Vagina (tissue), 2 donors: ENCODE measurements at places on chromosomes 3 and 15.
A peak's percentile ranks its signal among the peaks of the same experiment; 100 is the strongest.

DNA sequence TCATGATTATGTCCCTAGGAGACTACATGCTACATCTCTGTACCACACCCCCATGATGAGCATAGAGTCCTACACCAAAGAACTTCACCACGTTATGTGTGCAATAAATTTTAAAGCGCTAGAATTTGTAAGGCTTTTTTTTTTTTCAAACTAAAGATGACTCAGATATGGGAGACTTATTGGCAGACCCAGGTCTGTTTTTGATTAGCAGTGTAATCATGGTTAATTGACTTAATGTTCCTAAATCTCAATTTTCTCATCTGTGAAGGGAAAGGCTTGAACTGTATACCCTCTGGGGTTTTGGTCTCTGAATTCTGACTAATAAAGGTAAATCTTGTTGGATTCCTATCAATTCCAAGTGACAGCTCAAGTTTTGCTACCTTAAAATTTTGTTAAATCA is 26.4 kb downstream of the ABI3BP start:
- no peak for DNase-seq

GRCh38 chr15:73403171-73403570 is 34.4 kb upstream of the HCN4 start:
- no peak for DNase-seq

DNA sequence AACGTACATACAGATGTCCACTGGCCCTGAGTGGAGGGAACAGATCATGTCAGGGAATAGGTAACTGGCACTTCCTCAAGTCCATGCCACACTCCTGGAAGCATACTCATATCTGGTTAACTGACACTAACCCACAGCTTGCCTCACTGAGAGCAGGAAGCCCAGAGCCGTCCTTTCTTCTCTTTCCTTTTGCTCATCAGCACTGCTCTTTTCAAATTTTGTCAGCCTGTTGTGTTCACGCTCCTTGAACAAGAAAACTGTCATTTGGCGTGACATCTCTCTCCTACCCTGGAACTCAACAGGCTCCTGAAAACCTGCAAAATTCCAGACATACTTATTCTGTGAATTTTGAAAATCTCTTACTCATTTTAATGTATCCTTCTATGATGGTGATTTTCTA is 360.2 kb downstream of the MAGI1 start:
- DNase-seq: no peak

DNA sequence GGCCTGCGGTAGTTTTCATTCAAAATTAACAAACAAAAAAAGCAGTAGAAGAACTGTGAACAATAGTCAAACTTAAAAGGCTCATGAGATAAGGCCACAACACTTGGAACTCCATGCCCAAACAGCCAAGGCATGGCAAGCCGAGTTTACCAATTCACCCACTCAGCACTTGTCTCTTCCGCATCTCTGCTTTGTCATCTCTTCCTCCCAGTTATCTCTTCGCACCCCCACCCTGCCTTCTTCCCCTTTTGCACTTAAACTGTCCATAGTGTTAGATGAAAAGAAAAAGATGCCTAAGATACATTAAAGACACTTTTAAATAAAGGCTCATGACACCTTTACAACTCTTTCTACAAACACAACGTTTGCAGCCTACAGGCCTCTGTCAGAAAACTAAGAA is 11.1 kb downstream of the TLE3 start:
- DNase-seq: no peak

GRCh38 chr15:48966595-48967301 is 3.0 kb upstream of the SHC4 start:
- no peak for DNase-seq

- DNase-seq: no peak
These were observed 152.3 kb upstream of the STAC start for GRCh38 chr3:36227980-36228379.

- no peak for DNase-seq
These were observed 1.8 kb upstream of the ZSCAN2 start for GRCh38 chr15:84598993-84599392.

- DNase-seq: no peak
These were observed 71.6 kb downstream of the LRTM1 start for GRCh38 chr3:54856271-54856670.

DNA sequence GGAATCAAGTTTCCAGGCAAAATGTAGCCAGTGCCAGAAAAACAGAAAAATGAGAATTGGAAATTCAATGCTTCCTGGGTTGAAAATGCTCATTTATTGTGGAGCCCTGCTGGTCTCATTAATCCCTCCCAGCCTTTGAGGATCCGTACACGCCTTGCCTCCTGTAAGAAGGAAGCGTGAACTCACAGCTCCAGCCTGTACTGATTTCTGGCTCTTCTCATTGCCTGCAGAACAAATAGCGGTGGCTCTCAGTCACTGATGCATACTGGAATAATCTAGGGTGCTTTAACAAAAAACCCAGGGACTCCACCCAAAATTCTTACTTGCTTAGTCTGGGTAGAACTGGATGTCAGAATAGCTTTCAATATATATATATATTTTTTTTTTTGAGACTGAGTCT is 29.3 kb upstream of the SLC24A5 start:
- peak; percentile 6 for DNase-seq

DNA sequence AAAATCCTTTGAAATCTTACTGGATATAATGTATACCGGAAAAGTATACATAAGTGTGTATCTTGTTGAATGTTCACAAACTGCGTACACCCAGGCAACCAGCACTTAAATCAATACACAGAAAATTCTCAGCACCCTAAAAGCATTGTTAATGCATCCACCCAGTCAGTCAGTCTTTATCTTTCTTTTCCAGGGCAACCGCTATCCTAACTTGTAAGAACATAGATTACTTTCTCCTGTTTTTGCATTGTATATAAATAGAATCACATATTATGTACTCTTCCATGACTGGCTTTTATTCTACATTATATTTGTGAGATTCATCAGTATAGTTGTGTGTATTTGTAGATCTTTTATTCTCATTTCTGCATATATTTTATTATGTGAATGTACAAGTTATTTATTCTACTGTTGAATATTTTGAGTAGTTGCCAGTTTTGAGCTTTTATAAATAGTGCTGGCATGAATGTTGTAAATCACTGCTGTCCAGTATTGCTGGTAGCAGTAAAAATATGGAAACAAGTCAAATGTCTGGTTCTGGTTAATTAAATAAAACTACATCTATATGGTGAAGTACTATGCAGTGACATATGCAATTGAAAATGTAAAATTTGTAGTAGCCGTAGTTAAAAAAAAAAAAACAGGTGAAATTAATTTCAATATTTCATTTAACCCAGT is 62.1 kb downstream of the PDCD6IP start:
- DNase-seq: no peak

DNA sequence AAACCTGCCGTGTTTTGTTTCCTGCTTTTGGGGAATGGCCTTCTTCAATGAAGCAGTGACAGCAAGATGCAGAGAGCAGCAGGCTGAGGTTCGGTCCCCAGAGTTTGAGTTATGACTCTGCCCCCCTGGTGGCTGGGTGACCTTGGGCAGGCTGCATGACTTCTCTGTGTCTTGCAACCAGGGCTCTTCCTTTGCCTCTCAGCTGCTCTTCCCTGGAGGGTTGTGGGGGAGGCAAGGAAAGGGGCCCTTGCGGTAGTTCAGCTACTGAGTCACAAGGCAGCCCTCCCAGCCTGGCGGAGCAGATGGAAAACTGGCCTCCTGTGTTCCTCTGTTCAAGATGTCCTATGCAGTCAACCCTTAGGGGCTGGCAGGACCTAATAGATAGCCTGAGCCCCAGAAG is 17.1 kb downstream of the CTXND1 start:
- no peak for DNase-seq

DNA sequence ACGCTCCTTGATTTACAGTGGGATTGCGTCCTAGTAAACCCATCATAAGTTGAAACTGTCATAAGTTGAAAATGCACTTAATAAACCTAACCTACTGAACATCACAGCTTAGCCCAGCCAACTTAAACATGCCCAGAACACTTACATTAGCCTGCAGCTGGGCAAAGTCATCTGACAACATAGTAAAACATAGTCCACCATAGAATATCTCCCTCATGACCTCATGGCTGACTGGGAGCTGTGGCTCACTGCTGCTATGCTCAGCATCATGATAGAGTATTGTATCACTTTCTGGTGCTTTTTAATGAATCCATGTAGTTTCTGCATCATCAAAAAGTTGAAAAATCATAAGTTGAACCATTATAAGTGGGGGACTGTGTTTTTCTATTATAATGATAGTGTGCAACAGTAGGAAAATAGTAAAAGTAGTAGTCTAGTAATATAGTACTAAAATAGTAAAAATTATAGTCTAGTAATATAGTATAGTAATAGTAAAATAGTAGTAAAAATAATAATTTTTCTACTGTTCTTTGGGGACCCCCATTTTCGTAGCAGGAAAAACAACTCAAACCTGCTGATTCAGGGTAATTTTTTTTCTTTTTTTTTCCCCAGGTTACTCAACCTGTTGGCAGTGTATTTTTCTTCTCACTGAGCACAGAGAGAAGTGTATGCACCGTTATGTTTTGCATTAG is 233.5 kb downstream of the MYRIP start:
- DNase-seq: no peak

GRCh38 chr15:26628071-26628470 is 144.8 kb downstream of the GABRB3 start:
- DNase-seq: no peak

GRCh38 chr3:99128725-99129505 is 227.4 kb upstream of the DCBLD2 start:
- no peak for DNase-seq

DNA sequence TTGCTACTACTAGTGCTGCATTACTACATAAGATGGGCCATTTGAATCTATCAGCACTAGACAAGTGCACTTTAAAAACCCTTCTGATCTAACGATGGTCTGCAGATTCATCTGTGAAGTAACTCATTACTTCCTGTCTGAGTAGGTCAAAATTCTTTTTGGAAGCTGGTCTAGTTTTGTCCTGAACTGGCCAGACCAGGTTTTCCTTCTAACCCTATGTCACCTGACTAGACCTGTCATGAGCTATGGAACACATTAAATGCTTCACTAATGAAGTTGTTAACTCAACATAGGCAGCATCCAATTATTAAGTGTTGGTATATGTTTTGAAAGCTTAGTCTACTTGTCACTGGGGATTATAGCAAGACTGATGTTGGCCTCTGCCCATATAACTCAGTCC is 10.1 kb upstream of the RBM5 start:
- DNase-seq: no peak

GRCh38 chr3:188673646-188674186 is 498.1 kb upstream of the TPRG1 start:
- DNase-seq: no peak

DNA sequence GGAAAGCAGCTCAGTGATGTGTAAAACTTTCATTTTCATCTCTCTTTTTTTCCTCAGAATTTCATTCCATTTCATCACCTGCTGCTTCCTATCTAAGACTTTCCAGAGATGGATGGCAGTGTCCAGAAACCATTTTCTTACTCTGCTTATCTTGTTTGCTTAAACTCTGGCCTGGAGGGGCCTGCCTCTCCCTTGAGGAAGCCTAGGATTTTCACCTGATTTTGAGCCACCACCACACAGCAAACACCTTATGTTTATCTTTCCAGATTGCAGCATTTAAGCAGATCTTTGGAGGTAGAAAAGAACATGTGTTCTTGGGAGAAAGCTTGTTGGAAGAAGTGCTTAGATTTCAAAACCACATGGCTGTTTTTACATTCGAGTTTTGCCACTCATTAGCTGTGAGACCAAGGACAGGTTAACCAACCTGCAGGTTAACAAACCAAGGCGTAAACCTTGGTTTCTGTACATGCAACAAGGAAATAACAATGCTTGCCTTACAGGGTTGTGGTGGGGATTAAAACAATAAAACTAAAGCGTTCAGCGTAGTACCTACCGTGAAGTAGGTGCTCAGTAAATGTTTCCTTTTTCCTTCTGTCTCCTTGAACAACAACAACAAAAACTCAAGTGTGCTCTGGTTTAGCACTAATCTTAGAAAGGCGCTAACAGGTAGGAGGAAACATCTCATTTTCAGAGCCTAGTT is 120.3 kb downstream of the CLSTN2 start:
- DNase-seq: no peak

DNA sequence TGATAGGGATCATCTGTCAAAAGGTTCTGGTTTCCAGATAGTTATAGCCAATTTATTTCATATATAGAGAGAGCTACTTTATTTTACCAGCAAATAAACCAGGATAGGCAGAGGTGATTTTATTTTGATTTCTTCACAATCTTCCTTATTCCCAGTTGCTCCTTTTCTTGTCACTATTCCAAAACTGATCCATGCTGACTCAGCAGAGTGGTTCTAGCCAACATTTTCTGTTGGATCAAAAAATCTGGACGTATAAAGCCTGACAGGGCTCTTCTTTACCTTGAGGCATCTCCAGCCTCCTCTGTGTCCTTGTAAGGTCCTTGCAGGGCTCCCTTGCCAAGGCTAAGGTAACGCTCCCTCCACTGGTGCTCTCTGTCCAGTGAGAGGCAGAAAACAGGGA is 15.8 kb downstream of the HDC start:
- DNase-seq: no peak

DNA sequence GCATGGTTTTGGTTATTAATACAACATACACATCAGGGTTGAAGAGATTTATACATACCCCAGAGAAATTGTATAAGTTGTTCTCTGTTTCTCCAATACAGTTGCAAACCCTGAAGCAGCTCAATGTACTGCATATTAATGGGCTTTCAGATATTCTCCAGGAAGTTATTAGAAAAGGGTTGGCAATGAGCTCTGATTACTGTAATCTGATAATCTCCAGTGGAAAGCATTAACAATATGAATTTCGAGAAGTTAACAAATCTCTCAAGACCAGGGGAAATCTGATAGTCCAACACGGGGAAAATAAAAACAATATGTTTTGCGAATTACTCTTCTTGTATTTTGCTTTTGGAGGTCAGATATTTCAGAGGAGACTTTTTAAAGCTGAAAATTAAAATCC is 950.1 kb downstream of the TBL1XR1 start:
- no peak for DNase-seq

- DNase-seq: no peak
These were observed 102.3 kb downstream of the POLQ start for GRCh38 chr3:121443456-121443855.

- no peak for DNase-seq
These were observed at the start of gene BCL2A1 for GRCh38 chr15:79970624-79971434. BCL2A1 (minus strand) TSS chr15:79971196; CDS start chr15:79971119, 77 bp downstream.

GRCh38 chr3:195551381-195551978 is 8.4 kb upstream of the PPP1R2 start:
- no peak for DNase-seq

DNA sequence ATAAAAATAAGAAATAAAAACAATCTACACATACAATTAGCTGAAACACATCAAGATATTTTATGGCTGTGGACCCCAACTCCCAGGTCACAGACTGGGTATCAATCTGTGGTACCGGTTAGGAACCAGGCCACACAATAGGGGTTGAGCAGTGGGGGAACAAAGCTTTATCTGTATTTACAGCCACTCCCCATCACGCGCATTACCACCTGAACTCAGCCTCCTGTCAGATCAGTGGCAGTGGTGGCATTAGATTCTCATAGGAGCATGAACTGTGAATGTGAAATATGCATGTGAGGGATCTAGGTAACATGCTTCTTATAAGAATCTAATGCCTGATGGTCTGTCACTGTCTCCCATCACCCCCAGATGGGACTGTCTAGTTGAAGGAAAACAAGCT is 17.7 kb upstream of the DNAJC19 start:
- no peak for DNase-seq
